ENCODE measurements at places on chromosomes 7 and 10.

GRCh38 chr10:129799942-129800341, 164.1 kb downstream of the EBF3 start:
- DNase-seq, result no peak

DNA sequence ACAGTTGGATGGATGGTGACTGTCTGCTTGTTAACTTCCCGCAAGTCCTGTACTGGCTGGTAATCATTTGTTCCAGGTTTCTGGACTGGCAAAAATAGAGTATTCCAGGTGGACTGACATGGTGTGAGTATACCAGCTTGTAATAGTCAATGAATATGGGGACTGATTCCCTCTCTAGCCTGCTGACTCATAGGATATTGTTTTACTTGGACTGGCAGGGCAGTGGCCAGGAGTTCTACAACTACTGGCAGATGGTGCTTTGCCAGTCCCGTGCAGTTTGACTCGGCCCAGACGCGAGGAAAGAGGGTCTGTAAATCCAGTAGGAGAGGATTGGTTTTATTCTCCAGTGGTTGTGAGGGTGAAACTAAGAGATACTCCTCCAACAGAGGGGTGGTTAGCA, 78.0 kb downstream of the PRR15 start:
- no peak for DNase-seq

DNA sequence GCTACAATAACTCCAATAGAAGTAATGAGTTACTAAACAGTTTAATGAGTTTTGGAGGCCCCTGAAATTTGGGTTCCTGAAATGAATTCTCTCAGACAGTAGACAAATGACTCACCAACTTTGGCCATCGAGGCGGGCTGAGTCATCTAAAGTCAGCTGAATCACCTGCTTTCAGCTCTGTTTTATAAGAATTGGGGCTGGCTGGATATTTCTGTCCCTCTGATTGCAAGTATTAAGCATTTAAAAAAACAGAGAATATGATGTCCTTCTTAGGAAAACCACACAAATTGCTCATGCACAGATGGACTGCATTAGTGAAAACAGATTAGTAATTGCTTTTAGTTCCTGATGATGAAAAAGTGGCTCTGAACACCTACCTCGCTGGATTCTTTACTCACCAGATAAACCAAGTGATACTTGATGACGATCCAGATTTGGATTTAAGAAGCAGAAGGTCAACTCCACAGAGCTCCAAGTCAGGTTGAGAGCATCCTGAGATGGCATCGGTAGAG, 59.1 kb downstream of the ZNF365 start:
- DNase-seq, result peak; percentile 99

DNA sequence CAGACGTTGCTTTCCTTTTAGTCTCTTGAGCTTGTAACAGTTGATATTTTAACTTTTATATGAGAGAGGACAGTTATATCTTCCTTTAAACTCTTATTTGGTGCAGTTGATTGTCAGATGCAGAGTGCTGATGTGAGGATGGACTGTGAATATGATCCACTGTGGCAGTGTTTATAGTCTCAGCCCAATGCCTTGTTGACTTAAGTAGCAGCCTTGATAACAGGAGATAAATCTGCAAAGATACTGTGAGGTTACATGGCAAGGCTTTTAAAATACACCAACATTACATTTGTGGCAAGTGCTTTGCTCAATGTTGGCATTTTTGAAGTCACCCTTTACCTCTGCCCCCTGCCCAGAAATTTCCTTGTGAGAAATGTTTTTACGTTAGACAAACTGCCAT, 206.7 kb downstream of the AUTS2 start:
- no peak for DNase-seq

GRCh38 chr7:33446551-33446950, 317.2 kb downstream of the BBS9 start:
- DNase-seq, result no peak

All from mammary epithelial cell (primary cell).